ENCODE measurements at places on chromosomes 5 and 9. TPM values are rescaled to one million over a fixed set of nuclear protein-coding genes. Genes with fewer than 3 reads are reported as not detected.

GRCh38 chr5:60677850-60678664 lies 21.9 kb downstream of the DEPDC1B start:
- no peak for DNase-seq

OR1J2 gene
- not detected for total RNA-seq

GRCh38 chr9:1366276-1366675 lies 316.1 kb downstream of the DMRT2 start:
- DNase-seq = no peak

IL5 gene
- not detected for total RNA-seq

DNA sequence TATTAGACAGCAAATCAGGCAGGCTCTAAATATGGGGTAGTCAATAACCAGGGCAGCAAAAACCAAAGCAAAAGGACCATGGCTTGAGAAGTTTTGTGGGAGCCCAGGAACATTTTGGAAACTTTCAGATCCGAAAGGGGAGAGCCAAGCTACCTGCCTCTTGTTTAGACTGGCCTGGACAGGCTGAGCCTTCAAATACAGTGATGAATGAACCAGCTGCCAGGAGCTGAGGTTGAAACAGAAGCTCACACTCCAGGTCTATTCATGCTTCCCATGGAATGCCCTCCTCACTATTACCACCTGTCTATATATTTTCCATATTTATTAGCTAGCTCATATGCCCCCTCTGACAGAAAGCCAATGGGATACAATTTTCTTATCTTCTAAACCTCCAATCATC lies 150.8 kb upstream of the SLC44A1 start:
- DNase-seq = no peak

TERT gene
- total RNA-seq = 0.85 TPM

GRCh38 chr5:120923026-120923425 lies 458.9 kb downstream of the PRR16 start:
- DNase-seq = no peak

SNX18 gene
- total RNA-seq = 38.7 TPM

- DNase-seq = no peak
Observed at GRCh38 chr9:9847750-9848149, 765.1 kb downstream of the PTPRD start.

GRCh38 chr5:72307573-72307967 lies 12.5 kb downstream of the MRPS27 start:
- DNase-seq = no peak

OR1N1 gene
- total RNA-seq = not detected

DNA sequence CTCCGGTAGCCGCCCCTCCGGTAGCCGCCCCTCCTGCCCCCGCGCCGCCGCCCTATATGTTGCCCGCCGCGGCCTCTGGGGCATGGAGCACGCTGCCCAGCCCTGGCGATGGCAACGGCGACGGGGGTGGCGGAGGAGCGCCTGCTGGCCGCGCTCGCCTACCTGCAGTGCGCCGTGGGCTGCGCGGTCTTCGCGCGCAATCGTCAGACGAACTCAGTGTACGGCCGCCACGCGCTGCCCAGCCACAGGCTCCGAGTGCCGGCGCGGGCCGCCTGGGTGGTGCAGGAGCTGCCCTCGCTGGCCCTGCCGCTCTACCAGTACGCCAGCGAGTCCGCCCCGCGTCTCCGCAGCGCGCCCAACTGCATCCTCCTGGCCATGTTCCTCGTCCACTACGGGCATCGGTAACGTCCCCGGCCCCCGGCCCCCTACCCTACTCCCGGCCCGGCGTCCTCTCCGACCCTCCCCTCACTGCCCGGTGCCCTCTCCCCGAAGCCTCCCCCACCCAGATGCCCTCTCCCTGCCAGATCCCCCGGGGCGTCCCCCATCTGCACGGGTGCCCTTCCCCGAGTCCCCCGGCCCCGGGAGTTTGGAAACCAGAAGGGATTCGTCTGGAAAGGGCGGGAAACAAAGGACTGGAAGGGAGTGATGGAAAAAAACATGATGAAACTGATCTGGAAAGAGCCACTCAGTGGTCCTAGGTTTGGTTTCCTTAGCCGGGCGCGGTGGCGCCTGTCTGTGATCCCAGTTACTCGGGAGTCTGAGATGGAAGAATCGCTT lies 417 bp downstream of the SRD5A1 start:
- peak; percentile 69 for DNase-seq

- no peak for DNase-seq
Observed at GRCh38 chr9:727767-728166, 113.7 kb upstream of the DMRT1 start.

DNA sequence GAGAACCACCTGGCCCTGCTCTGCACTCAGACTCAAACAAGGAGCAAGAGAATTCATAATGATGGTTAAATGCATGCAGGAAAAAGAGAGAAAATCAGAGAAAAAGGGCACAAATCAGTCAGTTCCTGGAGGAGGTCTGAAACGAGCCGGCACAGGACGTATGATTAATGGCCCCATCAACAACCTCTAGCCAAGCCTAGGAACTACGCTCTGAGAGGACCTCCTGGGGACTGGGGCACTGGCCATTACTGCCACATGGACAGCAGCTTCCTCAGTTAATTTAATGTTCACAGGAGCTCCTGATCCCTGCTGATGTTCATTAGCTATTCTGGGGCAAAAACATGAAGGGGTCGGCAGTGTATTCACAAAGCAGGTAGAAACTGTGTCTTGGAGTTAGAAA lies 238.1 kb downstream of the MED10 start:
- no peak for DNase-seq

GRCh38 chr5:98556712-98557111 lies 216.8 kb upstream of the RGMB start:
- DNase-seq = no peak

WNK2 gene
- total RNA-seq = 6.6 TPM

DNA sequence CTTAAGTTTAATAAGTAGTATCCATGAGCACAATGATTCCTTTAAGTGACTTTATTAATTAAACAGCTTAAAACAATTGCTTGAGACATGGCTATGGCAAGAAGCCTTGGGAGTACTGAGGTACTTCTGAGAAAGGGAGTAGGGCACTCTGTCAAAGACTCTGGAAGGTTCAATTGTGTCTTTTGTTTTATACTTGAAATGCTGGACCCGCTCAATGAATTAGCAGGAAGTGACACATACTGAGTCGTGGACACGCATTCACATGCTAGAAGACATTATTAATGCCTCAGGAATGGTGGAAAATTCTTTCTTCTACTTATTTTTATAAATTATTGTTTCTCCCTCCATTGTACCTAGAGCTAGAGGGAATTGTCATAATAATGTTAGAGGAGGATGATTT lies 347.3 kb upstream of the ZNF608 start:
- DNase-seq = no peak

DNA sequence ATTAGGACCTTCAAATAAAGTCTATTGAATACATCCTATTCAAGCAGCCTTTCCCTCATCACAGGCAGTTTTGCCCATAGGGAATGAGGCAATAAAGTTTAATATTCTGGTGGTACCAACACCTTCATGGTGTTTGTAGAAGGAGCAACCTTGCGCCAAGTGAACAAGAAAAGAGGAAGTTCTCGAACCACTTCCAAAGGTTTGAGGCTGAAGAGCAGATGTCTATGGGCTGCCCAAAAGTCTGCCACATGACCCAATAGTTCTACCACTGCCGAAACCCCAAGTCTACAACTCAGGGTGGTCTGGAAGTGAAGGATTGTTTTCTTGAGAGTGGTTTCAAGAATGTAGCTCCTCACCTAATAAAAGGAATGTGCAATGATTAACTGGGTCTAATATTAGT lies 123.1 kb downstream of the NPR3 start:
- no peak for DNase-seq

CEP78 gene
- 19.8 TPM for total RNA-seq

DNA sequence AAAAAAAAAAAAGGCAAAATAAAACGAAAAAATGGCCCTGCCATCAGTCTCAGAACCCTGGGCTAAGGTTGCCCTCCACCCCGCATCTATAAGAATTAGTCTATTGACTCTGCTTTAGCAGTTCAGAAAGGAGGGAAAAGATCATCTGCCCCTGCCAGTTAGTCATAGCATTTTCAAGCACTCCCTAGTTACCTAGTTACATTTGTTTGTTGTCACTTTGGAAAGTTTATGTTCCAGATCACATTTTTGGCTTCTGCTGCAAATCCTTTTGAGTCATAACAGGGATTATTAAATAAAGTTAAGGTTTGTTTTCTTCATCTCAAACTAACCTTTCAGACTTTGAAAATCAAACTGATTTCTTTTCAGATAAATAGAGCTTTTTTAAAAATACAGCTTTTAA lies 52.1 kb downstream of the AQP7 start:
- DNase-seq = no peak

DNA sequence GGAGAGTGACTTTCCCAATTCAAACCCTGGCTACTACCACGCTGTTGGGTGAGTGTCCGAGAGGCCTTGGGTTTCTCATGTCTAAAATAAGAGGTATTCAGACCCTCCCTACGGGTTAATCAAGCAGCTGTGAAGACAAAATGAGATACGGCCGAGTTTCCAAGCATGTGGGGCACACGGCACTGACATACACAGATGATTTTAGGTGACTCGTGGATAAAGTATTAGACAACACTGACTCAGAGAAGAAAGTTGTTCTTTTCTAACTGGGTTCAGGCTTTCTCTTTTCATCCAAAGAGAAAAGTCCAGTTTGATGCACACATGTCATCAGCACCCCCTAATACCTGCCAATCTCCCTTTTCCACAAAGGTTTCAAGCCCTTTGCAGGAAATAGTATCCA lies 15.6 kb downstream of the FOXI1 start:
- DNase-seq = no peak

Measured in sciatic nerve (tissue), 2 donors.